ENCODE measurements at places on chromosomes 12 and 14.

GRCh38 chr14:95495538-95496025 lies 20.9 kb downstream of the SYNE3 start:
- DNase-seq: peak; percentile 69

- DNase-seq: no peak
These were observed 509.4 kb downstream of the GALC start for GRCh38 chr14:87483271-87484260.

GRCh38 chr14:61699027-61699426 lies 3.7 kb downstream of the HIF1A start:
- no peak for DNase-seq

GRCh38 chr14:104845033-104845666 lies 19.9 kb upstream of the CEP170B start:
- DNase-seq: no peak

DNA sequence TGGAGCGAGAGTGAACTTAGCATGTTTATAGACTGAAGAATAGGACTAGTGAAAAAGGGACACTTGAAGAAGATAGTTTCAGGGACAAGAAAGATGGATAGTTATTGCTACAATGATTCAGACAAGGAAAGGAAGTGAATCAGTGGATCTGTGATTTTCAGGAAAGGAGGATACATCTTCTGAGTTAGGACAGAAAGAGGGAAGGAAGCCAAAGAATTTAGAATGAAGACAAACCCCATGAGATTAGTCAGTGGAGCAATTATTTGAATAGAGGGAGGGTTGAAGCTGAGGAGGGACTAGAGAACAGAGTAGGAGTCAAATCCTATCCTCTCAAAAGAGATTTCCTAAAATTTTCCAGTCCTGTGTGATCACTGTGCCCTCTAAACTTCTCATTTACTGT lies 282.7 kb downstream of the AKAP6 start:
- no peak for DNase-seq

DNA sequence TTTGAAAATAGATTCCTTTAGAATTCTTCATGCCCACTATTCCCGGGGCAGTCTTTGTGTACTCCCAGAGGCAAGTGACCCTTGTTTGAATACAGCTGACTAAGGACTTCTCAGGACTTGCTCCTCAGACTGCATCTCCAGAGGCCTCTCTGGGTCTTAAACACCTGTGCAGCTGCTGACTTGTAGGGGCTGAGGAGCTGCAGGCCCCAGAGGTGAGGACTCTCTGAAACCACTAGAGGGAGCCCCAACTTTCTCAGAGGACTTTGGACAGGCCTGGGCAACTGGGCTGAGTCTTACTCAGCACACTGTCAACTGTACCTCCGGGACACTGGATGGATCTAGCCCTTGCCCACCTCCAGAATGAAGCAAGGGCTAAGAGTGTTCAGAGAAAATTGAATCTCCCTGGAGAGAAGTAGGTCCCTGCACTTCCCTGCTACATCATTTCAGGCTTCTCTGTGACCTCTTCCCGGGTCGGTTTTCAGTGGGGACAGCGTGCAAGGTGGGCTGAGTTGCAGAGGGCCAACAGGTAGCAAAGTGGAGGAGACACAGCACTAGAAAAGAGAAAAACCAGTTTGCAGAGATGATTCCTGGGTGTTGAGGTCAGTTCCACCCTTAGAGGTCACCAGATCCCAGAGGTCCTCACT lies 164.6 kb downstream of the TMEM117 start:
- peak; percentile 80 for DNase-seq

GRCh38 chr12:112901271-112901670 lies 5.5 kb upstream of the OAS1 start:
- DNase-seq: no peak

- no peak for DNase-seq
These were observed 30.9 kb downstream of the PLEKHG7 start for GRCh38 chr12:92733661-92734060.

- peak; percentile 22 for DNase-seq
These were observed 50.1 kb downstream of the TMEM132C start for GRCh38 chr12:128316973-128317526.

DNA sequence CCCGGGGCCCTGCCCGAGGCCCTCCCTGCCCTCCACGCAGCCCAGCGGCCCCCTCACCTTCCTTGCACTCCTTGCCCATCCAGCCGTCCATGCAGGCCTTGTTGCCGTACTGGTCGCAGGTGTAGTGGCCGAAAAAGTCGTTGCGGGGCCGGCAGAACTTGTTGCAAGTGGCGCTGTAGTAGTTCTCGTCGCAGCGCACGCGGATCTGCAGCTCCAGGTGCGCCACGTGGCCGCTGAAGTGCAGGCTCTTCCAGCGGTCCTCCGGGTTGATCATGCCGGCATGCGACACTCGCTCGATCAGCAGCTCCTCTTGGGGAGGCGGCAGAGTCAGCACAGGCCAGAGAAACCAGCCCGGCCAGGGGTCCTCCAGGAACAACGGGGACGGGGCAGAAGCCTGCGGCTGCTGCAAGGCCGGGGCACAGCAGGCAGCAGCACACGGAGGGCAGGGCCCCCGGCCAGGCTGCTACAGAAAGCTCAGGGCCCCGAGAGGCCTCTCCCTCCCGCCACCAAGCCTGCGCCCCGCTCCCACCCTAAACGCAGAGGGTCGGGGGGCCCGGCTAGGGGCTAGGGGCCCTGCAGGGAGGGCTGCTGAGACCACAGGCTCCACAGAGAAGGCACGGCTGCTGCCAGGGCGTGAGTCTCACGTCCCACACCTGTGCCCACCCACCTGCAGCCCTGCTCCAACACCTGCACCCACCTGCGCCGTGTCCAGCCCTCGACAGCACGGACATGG lies 12.7 kb downstream of the JAG2 start:
- DNase-seq: no peak

DNA sequence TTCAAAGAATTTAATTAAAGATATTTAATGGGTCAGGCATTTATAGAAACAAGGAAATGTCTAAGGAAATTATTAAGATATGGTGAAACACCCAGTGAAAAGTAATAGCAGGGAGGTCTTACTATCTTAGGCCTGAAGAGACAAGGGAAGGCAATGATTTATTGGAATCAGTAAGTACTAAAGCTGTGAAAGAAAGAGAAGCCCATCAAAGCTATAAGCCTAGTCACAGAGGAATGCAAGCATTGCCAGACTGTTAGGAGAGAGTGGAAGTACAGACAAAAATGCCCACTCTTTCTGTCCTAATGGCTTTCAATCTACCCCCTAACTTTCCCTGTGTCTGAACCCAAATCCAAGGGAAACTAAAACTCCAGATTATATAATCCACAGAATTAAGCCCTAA lies 69.2 kb upstream of the PIK3C2G start:
- no peak for DNase-seq

DNA sequence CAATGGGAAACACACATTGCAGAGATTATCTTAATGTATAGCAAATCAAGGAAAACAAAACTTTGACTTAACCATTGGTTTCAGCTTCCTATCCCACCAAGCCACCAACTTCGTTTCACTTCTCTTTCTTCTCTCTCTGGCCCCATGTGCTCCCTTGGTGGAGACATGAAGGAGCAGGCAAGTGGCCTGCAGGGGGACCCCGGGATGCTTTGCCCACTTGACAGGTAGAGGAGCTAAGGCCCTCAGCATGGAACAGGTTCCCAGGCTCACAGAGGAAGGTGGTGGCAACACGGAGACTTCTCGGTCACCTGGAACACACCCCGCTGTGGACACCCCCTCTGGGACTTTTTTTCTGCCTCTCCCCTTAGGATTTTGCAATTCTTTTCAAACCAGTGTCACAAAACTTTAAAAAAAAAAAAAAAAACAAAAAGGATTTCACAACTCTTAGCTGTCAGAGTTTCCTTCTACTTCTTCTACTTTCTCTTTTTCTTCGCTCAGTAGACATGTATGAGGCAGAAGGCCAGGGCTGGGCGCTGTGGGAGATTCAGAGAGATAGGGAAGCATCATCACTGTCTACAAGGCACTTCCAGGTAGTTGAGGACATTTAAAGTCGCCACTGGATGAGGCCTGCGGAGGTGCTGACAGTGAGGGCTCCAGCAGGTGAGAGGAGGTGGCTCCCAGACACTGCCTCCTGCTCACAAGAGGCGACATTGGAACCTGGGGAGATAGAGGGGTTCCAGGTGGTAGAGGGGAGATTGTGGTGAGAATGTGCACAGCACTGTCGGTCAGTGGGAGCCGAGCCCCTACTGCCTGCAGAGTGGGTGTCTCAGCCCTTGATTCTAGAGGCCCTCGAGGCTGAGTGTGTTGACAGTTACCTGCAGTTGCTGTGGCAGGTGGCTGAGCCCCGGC lies 119.6 kb downstream of the GCH1 start:
- DNase-seq: peak; percentile 70

- no peak for DNase-seq
These were observed 101.2 kb upstream of the ATF7IP start for GRCh38 chr12:14264316-14264715.

GRCh38 chr12:5012337-5012736 lies 31.3 kb upstream of the KCNA5 start:
- no peak for DNase-seq

DNA sequence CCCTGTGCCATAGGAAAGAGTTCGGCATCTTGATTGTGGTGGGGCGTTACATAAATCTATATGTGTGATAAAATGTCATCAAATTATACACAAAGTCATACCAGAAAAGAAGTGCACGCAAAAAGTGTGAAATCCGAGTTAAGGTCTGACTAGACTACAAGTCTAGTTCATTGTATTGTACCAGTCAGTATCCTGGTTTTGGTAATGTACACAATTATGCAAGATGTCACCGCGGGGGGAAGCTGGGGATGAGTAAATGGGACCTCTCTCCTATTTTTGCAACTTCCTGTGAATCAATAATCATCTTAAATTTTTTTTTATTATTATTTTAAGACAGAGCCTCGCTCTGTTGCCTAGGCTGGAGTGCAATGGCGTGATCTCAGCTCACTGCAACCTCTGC lies 43.2 kb upstream of the BCL11B start:
- no peak for DNase-seq

DNA sequence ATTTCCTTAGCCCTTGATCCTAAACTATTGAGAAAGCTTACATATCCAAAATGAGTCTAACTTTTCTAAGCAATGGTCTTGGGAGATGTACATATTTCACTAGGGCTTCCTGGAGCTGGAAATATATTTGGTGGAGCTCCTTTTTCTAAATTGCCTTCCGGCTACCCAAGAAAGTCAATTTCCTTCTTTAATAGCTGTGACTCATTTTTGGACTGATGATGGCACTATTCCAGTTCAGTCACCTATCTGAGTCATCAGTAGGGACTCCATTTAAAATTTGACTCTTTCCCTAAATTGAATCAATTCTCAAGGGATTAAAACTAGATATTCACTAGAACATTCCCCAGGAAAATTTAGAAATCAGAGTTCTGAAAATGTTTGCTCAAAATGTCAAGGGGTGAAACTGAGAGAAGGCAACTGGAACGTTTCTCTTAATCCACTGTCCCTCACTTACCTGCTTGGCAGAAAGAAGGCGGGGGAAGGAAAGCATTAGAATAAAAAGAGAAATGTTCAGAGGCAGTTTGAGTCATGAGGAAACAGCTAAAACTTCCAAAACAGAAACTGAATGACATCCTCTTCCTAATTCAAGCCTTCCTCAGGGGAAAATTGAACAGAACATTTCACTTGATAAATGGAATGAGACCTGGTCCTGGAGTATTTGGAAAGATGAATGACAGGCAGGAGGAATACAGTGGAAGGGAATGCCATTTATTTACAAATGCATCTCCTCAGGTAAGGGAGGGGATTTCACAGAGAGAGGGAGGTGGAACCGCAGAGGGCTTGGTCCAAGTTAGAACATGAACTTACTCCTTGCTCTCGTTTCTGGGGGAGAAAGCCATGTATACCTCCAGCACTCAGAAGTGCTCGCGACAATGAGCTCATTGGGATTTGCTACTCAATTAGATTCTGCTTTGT lies 91.2 kb downstream of the RGS6 start:
- no peak for DNase-seq

DNA sequence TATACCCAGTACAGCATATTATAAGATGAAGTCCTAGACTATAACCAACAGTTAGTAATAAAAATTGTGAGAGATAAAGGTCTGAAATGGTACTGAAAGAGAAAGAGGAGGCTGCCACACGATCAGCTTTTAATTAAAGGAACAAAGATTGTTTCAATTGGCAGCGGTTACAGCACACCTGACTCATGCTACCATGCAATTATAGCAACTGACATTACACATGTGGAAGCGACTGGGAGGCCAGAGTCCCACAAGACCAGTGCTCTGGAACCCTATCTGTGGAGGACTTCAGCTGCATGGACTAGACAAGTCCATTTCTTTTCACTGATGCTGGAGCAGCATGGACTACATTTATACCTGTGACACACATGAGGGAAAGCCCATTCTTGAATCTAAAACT lies 55.2 kb downstream of the SEL1L start:
- DNase-seq: no peak

DNA sequence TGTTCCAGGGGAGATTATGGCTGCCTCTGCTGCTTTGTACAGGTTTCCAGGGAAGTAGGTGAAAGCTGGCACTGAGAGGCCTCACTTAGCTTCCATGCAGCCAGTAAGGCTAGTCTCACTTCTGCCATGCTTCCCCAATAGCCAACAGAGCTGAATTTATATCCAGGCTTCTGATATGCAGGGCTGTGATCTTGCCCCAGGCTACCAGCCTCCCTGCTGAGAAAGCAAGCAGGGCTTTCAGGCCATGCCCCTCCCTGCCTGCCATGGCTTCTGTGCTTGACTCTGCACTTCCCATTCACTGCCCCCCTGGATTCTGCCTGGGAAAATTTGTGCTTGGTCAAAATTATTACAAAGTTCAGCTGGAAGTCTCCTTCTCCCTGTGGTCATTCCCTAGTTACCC lies 302.1 kb upstream of the FBXO33 start:
- DNase-seq: no peak

DNA sequence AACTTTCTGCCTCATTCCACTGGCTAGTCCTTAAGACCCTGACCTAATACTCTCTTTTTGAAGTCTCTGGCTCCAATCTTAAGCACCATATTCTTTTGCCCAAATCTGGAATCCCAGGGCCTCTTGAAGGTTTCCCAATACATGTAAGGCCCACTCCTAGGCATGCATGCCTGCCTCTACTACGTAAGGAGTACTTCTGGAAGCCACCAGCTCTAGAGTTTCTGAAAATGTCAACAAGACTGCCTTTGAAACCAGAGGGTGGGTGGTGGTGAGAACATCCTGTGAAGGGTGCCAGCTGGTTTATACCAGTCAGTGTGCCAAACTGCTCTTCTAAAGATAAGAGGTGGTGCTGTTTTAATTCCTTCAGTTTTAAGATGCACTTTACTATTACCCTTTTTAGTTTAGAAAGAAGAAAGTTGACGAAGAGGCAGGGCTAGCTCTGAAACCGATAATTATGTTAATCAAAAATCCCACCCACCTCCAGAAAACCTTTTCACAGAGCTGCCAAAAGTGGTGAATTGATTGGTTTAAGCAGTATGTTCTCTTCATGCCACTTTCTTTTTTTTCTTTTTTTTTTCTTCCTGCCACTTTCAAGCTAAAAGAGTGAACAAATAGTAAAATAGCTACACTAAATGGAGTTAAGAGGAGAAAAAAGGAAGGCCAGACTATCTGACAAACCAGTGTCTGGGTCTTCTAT lies 8.7 kb upstream of the WDR89 start:
- peak; percentile 70 for DNase-seq
